ENCODE measurements at places on chromosomes 4 and X. TPM values are rescaled to one million over a fixed set of nuclear protein-coding genes. Genes with fewer than 3 reads are reported as not detected.

- DNase-seq: no peak
Observed at GRCh38 chr4:187685247-187685646, 310.3 kb upstream of the ZFP42 start.

GRCh38 chr4:145048817-145049216 is 49.2 kb downstream of the ANAPC10 start:
- DNase-seq: no peak

Gene FAM149A
- total RNA-seq: 40.5 TPM

DNA sequence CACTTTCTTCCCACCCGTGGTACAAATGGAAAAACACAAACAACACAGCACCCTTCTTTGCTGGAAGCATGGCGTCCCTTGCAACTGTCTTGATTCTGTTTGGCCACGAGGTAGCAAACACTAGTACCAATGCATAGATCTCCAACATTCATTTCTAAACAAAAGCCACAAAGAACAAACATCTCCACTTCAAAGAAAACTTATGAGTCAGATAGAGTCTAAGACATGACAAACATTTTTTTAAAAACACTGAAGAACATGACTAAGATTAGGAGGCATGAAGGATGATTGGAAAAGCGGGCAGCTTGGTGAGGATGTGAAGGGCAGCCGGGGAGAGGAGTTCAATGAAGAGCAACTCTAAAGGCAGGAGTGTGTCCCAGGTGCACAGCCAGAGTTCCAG is 197.6 kb upstream of the FAM9B start:
- no peak for DNase-seq

GRCh38 chr4:70678383-70678999 is 9.8 kb upstream of the UTP3 start:
- DNase-seq: no peak

DNA sequence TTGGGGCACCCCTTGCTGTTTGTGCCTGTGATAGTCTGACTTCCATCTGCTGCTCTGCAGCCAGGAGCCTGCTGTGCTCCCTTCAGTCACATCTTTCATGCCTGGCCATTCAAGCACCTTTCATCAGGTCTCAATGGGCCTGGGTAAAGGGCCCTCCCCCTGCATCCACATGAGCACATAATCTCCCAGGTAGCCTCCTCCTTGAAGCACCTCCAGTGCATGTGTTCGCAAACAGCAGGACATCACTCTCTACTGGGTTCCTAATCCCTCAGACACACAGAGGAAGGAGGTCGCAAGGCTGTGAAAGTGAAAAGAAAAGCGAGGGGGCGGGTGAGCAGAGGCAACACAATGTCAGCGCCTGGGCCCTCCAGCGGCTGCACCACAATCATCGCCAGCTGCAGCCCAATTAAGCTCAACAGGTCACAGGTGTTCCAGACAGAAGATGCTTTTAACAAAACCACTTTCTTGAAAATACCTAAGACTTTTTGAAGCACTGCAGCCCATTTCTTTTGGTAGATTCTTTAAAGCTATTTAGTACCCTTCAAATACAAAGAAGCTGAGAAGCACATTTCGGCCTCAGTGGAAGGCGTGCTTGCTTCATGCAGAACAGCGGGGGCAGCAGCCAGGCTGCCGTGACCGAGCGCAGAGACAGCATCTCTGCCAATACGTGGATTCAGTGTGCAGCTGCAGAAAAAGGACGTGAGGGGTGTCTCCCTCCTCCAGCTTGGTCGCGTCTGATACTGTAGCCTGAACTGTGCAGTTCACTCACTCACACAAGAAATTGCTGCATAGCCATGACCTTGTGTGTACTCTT is 92.2 kb upstream of the SPRY1 start:
- no peak for DNase-seq

GRCh38 chr4:142336251-142336934 is 509.7 kb downstream of the INPP4B start:
- no peak for DNase-seq

Gene C4orf51
- total RNA-seq: not detected

GRCh38 chr4:160514126-160514525 is 1411.2 kb downstream of the RAPGEF2 start:
- no peak for DNase-seq

Gene TMEM154
- 86.5 TPM for total RNA-seq

GRCh38 chr4:152525878-152526277 is 10.0 kb downstream of the FBXW7 start:
- no peak for DNase-seq

- DNase-seq: no peak
Observed at GRCh38 chr4:151344948-151345347, 19.5 kb upstream of the SH3D19 start.

Gene CNGA2
- not detected for total RNA-seq

Gene IL21
- not detected for total RNA-seq

Gene RHOXF2B
- total RNA-seq: not detected

DNA sequence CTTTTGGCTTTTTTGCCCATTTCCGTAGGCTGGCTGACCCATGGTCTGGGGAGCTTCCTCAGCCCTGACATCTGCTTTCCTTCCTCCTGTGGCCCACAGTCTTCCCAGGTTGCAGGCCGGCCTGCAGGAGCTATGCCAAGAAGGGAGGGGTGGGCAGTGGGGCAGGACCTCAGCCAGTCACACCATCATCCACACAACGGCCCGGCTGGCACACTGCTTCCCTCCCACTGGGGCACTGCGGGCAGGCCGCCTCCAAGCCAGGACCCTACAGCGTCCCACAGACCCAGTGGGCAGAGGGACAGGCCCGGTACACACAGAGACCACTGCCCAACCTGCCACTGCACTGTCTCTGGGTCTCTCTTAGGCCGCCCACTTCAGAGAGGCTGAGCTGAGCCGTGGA is 38.0 kb downstream of the CTBP1 start:
- DNase-seq: no peak

Gene KLHL15
- 7.8 TPM for total RNA-seq

GRCh38 chr4:123804196-123804721 is 407.7 kb downstream of the SPRY1 start:
- DNase-seq: no peak
